ENCODE measurements at places on chromosomes 4 and X.

- no peak for DNase-seq
Observed at GRCh38 chr4:53804719-53805118, 213.4 kb upstream of the LNX1 start.

DNA sequence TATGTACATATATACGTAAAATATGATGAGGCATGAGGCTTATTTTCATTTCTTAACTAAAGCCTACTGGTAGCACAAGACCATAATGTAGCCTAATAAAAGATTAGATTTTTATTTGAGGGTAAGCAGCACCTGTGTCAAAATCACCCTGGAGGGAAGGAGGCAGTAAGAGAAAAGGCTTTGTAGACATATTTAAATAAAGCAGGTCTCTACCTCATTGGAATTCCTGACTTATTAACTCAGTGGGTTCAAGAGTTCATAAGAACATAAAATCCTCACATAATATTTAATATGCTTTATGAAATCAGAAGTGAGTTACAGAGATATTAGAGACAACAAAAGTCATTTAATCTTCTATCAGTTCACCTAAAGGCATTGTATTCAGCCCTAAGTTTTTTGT lies 261.6 kb upstream of the ANKRD50 start:
- DNase-seq, result no peak

- DNase-seq, result no peak
Observed at GRCh38 chrX:37871626-37872302, 24.4 kb upstream of the DYNLT3 start.

DNA sequence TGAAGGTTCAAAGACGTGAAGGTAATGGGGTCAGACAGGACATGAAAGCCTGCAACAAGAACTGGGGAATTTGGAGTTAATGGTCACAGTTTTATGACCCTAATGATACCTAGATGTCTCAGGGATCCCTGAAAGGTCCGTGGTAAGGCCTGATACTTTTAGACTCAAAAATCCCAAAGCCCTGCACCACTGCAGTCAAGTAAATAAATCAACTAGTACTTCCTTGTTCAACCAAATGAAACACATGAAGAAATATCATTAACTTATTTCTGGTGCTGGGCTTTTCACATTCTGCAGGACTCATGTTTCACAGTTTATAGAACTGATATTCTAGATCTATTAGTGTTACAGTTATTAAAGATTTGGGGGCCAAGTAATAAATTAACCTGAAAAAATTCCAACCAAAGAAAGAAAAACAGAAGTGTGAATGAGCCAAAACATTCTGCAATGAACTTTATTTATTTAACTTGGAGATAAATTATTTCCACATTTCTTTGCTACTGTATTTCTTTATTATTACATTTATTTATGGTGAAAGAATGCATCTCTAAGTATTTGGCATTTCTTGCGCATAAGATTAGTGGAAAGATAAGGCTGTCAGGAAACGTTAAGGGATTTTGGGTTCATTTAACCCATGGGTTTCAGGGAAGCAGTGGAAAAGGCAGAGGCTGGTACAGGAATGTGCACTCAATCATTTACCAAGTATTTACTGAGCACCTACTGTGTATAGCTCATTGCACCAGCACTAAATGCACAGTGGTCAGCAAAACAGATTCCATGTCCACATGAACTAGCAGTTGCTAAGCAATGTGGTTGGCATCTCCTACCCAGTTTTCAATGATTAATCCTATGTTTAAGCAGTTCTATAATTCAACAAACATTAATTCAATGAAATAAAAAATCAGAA lies 8.7 kb downstream of the WDFY3 start:
- DNase-seq, result no peak

DNA sequence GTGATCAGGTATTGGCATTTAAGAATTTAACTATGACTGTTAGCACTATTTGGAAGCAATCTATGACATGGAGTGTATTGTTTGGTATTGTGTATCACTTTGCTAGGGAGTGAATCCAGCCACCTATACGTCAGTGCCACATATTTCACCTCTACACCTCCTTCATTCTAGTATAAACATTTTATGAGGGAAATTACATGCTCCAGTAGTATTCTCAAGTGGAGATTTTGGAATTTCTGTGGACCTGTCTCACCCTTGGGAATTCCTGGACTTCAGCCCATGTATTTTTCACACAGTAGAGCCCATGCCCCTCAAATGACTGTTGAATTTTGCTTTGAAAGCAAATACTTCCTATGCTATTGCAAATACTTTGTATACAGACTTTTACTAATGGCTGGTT lies 11.3 kb downstream of the BST1 start:
- DNase-seq, result no peak

DNA sequence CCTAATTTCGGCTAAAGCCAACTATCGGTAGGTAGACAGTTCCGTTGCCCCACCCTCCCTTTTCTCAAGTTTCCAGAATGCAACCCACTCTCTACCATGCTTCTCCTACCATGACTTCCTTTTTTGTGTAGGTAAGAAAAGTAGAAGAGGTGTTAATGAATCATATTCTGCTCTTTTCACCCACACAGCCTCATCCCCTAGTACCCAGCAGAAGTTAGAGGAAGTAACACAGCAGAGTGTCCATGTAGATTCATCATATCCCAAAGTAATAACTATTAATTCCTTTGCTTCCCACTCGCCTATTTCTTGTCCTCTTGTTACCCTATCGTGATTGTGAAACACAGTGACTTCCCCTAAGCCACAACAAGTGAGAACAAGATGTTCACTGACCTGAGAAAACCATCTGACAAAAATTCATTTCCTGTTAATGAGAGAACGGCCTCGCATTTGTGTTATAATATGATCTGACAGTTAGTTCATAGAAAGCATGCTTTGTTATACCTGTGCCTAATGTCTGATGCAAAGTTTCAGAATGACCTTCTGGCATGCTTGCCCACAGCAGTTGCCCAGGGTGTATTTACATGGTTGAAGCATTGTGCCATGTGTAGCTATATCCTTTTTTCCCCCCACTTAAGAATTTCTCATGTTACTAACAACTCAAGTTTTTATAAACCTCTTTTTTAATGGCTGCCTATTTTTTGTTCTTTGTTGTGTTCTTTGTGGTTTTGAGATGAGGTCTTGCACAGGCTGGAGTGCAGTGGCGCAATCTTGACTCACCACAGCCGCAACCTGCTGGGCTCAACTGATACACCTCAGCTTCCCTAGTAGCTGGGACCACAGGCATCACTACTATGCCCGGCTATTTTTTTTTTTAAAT lies 185.6 kb downstream of the RAP1GDS1 start:
- DNase-seq, result peak; percentile 62

GRCh38 chr4:7214359-7214758 lies 22.0 kb downstream of the SORCS2 start:
- DNase-seq, result no peak

DNA sequence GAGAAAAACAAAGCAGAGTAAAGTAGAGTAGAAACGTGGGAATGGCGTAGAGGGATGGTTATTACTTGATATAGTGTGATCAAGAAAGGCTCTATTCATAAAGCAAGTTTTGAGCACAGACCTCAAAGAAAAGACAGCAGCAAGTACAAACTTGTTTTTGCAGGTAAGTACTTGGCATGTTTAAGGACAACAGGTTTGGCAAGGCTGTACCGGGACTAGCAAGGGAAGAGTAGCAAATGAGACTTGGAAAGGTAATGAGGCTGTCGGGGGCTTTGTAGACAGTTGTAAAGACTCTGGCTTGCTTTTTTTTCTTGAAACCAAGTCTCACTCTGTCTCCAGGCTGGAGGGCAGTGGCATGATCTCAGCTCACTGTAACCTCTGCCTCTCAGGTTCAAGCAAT lies 40.9 kb downstream of the NEK1 start:
- DNase-seq, result no peak

- no peak for DNase-seq
Observed at GRCh38 chr4:145012841-145013240, 85.2 kb downstream of the ANAPC10 start.

DNA sequence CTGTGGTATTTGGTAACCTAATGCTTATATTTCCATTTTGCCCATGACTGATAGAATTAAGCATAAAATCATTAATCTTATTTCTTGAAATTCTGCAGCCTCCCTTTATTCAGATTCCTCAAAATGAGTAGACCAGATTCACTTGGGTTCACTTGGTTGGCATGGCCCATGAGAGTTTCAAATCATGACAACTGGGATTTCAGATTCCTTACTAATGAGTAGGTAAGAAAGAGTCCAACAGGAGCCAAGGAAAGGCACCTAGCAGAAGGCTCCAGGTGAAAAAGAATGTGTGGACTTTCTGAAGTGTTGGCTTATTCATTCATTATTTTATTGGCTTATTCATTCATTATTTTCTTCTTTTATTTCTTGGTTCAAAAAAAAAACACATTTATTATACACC lies 27.2 kb upstream of the GATB start:
- no peak for DNase-seq

GRCh38 chr4:40622913-40623312 lies 6.8 kb downstream of the RBM47 start:
- no peak for DNase-seq

DNA sequence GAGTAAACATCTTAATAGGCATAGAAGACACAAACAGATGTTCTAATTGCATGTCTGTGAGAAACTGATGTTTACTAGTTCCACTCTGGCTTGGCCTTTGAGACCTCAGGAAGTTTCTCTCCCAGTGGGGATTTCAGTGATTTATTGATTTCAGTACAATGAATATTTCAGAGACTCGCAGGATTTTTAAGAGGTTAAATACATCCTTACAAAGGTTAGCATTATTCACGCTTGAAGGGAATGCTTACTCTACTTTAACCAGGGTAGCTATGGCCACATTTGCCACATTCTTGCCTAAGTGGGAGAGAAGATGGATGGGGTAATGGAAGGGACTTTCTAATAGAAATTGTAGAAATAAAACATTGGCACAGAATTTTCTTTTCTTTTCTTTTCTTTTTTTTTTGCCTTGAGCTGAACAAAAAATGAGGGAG lies 480.1 kb downstream of the SPRY1 start:
- DNase-seq, result no peak

DNA sequence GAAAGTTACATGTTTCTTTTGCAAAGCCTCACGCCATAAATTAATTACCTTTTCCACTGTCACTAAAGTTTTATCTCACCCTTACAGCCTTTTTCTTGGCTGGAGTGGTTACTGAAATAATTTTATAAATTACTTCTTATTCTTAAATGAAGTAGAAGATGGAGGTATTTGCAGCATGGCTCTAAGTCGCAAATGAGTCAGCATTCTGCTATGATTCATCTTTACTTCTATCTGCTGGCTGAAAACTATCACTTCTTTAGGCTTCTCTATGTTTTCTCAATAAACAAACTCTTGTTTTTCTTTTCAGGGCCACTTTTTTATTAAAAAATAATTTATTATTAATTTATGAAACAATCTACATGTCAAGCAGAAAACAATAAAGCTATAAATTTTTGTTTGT lies 210.2 kb upstream of the GYPA start:
- DNase-seq, result no peak

DNA sequence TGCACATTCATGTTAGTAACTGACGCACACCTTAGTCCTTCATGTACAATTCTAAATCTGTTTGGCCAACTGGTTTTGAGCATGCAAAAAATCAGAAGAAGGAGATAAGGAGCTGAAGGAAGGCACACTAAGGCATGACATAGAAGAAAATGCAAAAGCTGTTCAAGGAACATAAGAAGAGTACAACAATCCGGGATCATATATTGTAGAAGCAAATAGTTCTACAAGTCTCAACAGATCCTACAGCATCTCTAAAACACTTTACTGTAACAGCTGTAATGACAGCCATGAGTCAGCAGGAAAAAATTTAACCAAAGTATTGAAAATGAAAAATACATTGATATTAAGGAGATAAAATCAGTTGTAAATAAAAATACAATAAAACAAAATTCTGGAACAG lies 57.7 kb downstream of the KLHL13 start:
- no peak for DNase-seq

GRCh38 chrX:13667919-13668318 lies 15.0 kb downstream of the TCEANC start:
- no peak for DNase-seq

DNA sequence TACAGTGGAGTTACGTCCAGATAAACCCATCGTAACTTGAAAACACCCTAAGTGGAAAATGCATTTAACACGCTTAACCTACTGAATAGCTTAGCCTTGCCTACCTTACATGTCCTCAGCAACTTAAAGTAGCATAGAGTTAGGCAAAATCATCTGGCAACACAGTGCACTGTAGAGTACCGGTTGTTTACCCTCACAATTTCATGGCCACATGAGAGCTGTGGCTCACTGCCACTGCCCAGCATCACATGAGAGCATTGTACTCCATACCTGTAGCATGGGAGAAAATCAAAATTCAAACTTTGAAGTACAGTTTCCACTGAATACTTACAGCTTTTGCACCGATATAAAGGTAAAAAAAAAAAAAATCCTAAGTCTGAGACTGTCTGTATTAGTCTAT lies 40.6 kb downstream of the GUCY1A1 start:
- DNase-seq, result no peak

GRCh38 chr4:111230265-111230664 lies 607.4 kb upstream of the PITX2 start:
- no peak for DNase-seq

GRCh38 chr4:127978930-127979329 lies 13.7 kb downstream of the ABHD18 start:
- no peak for DNase-seq

DNA sequence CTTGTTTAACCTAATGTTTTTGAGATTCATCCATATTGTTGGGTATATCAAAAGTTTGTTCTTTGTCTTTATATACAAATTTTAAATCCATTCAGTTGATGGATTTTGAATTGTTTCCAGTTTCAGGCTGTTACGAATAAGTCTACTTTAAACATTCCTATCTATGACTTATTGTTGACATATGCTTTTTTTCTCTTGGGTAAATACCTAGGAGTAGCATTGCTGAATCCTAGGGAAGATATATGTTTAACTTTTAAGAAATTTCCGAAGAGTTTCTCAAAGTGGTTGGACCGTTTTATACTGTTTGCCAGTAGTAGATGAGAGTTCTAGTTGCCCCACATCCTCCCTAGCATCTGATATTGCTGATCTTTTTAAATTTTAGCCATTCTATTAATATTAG lies 60.9 kb upstream of the IL13RA1 start:
- DNase-seq, result no peak

- peak; percentile 73 for DNase-seq
Observed at GRCh38 chrX:153875391-153876111, 10.4 kb downstream of the L1CAM start.

DNA sequence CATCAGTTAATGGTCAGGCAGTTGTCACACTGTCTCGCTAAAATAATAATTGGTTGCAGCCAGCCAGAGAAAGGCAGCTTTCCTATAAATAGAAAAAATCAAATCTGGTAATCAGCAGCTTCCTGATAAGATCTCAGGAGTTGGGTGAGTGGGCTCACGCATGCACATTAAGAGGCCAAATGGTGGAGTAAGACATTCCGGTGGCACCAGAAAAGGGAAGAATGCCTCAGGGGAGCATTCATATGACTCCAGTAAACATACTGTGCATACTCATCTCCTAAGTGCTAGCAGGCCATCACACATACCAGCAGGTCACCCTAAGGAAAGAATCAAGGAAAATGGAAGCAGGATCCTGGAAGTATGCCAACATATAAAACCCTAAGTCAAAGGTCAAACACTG lies 40.1 kb downstream of the UGT2B15 start:
- DNase-seq, result no peak

Measured in effector memory CD8-positive, alpha-beta T cell (primary cell).